ENCODE measurements at places on chromosomes 3 and 15.

DNA sequence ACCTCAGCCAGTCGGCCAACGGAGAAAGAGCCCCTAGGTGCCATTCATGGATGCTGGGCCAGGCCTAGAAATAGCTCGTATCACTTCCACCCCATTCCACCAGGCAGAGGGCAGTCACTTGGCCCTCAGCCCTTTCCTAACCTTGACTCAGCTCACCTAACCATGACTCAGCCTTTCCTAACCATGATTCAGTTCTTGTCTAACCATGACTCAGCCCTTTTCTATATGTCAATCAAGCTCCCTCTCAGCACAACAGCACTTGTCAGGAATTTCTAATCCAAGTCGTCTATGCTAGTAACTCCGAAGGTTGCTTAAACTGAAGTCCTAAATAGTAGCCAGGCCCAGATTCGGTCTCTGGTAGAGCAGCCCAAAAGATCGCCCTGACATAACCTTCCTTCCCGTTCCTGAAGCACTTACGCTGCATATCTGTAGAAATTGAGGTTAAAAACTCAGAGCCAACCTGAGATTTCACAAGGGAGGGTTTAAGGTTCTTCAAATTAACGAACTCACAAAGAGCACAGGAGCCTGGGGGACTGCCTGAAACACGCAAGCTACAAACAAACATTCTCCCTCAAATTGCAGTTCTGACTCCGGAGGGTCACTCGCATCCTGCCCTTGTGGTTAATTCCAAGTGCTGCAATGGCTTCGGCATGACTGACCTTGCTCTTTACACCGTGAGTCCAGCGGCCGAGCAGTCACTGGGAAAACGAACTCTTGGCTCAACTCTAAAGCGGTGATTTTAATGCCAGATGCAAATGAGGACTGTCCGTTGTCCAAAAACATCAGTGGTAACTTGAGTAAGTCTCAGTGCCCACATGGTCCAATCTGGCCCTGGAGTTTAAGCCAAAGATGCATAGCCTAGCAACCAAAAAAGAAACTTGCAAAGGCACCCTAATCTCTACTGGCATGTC lies 99.9 kb downstream of the ADAMTS17 start:
- H3K27me3 ChIP-seq: no peaks in the 10 kb centered on the region
- DNase-seq: no peak
- no peaks in the 10 kb centered on the region for H3K4me1 ChIP-seq

- H3K4me1 ChIP-seq: no peaks in the 10 kb centered on the region
- H3K27ac ChIP-seq: no peak overlapping the region
- H3K4me3 ChIP-seq: no peak overlapping the region
- DNase-seq: peak; percentile 53
These were observed 256.9 kb downstream of the EPHA3 start for GRCh38 chr3:89364314-89364713.

GRCh38 chr3:18891641-18892040 lies 256.7 kb upstream of the KCNH8 start:
- H3K36me3 ChIP-seq: no peaks in the 10 kb centered on the region
- H3K27me3 ChIP-seq: no peaks in the 10 kb centered on the region
- no peak for DNase-seq
- H3K27ac ChIP-seq: no peak overlapping the region
- H3K4me3 ChIP-seq: no peak overlapping the region

- H3K4me1 ChIP-seq: peaks cover 5% of the 10 kb centered on the region
- H3K27ac ChIP-seq: no peak overlapping the region
- peak; percentile 61 for DNase-seq
- H3K27me3 ChIP-seq: no peaks in the 10 kb centered on the region
- no peak overlapping the region for H3K4me3 ChIP-seq
These were observed 39.7 kb downstream of the GLDN start for GRCh38 chr15:51380999-51381806.

DNA sequence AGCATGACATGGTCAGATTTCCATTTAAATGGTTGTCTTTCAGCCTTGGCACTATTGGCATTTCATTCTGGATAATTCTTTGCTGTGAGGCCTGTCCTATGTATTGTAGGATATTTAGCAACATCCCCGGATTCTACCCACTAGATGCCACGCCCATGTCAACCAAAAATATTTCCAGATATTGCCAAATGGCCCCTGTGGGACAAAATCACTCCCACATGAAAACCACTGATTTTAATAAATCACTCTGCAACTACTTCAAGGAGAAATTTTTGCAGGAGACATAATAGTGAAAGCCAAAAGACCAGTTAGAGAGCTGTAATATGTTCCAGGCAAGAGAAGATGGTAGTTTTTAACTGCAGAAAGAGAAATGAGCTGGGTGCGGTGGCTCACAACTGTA lies 55.9 kb upstream of the RARB start:
- no peak overlapping the region for H3K27ac ChIP-seq
- H3K4me1 ChIP-seq: no peaks in the 10 kb centered on the region
- no peak overlapping the region for H3K4me3 ChIP-seq

DNA sequence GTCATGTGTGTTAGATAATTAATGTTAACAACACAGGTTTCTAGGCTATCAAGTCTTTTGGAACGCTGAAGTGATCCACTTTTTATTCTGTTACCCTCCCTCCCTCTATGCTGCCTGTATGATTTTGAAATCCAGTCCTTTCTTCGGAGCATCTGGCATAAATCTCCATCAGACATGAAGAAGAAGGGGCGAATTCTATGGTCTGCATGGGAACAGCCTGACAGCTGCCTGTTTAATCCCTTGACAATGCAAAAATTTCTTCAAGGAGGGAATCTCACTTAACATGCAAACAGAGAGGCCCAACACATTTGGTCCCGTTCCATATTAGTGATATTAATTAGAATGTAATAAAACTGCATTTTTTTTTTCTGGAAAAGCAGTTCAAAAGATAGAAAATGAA lies 145.2 kb downstream of the VGLL3 start:
- no peaks in the 10 kb centered on the region for H3K27me3 ChIP-seq
- H3K4me1 ChIP-seq: no peaks in the 10 kb centered on the region
- no peak overlapping the region for H3K4me3 ChIP-seq
- no peak overlapping the region for H3K27ac ChIP-seq
- DNase-seq: no peak

- no peak for DNase-seq
- no peaks in the 10 kb centered on the region for H3K36me3 ChIP-seq
- H3K27ac ChIP-seq: no peak overlapping the region
- peaks cover 27% of the 10 kb centered on the region for H3K4me1 ChIP-seq
These were observed 149.6 kb upstream of the TBL1XR1 start for GRCh38 chr3:177346878-177347277.

All from left lung (tissue), 14 donors.